Hepatocyte (in vitro differentiated cells): ENCODE measurements at places on chromosomes 7 and 10.
A peak's percentile ranks its signal among the peaks of the same experiment; 100 is the strongest.

- DNase-seq = peak; percentile 58
These were observed 55.0 kb upstream of the VWDE start for GRCh38 chr7:12458520-12459131.

- no peak for DNase-seq
These were observed 11.7 kb upstream of the KIAA1217 start for GRCh38 chr10:24197263-24197662.

GRCh38 chr10:90965720-90966119 lies 44.8 kb upstream of the ANKRD1 start:
- DNase-seq = no peak

DNA sequence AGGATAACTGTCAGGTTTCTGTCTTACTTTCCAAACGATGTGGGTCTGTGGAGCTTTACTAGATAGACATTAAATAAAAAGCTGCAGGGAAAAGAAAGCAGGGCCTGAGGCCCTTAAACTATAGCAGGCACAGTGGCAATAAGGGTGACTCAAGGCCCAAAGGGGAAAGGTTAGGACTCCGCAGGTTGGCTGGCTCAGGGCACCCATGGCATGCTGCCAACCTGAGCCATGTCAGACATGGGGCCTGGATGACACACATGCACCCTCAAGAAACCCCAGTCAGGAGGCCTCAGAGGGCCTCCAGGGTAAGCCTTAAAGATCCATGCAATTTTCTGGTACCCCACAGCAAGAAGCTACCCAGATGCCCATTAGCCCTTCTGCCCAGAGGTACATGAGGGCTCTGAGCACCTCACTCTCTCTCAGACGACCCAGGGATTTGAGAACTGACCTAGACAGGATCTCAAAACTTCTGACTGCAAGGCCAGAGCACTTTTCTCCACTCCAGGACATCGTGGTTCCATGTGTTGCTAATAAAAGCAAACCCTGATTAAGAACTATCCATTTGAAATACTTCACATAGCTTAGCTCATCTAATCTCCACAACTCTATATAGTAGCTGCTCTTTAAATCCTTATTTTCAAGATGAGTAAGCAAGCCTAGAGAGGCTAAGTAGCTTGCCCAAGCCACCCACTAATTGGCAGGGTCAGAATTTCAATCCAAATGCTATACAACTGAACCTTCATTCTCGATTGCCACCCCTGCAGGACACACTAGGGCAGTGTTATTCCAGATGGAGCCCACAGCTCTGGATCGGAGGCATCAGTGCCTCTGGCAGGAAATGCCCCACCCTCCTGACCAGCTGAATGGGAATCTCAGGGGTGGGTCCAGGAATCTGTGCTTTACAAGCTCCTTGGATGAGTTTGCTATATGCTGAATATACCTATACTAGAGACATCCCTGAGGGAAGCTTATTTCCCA lies 132.5 kb upstream of the EFCAB10 start:
- no peak for DNase-seq

DNA sequence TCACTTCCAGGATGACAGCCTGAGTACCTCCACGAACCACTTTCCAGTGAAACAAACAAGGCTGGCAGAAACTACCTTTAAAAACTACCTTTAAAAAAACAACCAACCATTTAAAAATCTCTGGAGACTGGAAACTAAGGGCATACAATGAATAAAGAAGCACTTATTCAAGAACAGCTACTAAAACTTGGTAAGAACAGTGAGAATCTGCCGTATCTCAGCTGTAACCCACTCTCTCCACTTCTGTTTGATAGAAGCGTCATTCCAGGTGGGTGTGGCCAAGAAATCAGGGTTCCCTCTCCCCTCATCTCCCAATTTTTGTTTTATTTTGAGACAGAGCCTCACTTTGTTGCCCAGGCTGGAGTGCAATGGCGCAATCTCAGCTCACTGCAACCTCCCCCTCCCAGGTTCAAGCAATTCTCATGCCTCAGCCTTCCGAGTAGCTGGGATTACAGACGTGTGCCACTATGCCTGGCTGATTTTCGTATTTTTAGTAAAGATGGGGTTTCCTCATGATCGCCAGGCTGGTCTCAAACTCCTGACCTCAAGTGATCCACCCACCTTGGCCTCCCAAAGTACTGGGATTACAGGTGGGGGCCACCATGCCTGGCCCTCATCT lies 158.8 kb upstream of the CHST15 start:
- DNase-seq = no peak

GRCh38 chr10:23324351-23324750 lies 20.2 kb downstream of the C10orf67 start:
- no peak for DNase-seq

GRCh38 chr7:125927556-125927955 lies 997.9 kb upstream of the POT1 start:
- DNase-seq = no peak

- DNase-seq = no peak
These were observed 64.8 kb downstream of the SGCE start for GRCh38 chr7:94591176-94591575.

DNA sequence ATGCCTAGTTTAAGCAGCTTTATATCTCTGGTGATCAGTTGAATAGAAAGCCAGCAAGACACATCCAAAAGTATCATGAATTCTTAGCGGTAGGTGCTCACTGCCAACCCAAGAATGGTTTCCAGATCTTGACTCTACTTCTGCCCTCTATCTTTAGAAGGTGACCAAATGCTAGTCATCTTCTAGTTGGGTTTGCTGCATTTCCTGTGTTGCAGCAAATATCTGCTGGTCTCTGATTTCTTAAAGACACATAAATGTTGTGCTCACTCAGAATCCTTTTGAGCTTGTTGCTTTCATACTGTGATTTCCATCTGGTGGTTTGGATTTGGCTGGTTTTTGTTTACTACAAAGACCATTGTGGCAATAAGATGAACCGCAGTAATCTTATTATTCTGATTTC lies 2.2 kb downstream of the CDC123 start:
- no peak for DNase-seq

GRCh38 chr10:35384265-35384868 lies 48.1 kb downstream of the CCNY start:
- DNase-seq = peak; percentile 23

- DNase-seq = no peak
These were observed 157.3 kb downstream of the SND1 start for GRCh38 chr7:127809261-127809702.

GRCh38 chr7:38327637-38328036 lies 54.2 kb upstream of the TARP start:
- no peak for DNase-seq

GRCh38 chr7:114653364-114654088 lies 238.9 kb downstream of the FOXP2 start:
- peak; percentile 17 for DNase-seq

DNA sequence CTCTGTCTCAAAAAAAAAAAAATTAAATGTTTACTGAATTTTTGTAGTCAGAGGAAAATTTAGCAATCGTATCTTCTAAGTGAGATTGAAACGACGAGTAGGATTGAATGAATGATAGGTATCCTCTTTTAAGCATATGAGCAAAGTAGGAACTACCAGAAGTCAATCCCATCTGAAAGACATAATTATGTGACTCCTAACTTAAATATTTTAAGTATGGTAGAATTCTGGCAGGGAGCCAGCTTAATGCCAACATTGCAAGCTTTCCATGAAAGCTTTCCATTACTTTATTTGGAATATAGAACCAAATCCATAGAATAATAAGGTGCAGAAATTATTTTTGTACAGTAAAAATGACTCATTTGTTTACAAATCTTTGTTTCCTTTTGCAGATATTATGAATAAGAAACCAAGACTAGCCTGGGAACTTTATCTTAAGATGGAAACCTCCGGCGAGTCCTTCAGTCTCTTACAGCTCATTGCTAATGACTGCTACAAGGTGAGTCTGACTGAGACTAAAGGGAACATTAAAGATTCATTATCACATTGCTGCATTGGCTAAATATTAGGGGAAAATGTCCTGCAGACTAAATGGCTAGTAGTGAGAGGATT lies 50.2 kb upstream of the UBN2 start:
- DNase-seq = no peak

DNA sequence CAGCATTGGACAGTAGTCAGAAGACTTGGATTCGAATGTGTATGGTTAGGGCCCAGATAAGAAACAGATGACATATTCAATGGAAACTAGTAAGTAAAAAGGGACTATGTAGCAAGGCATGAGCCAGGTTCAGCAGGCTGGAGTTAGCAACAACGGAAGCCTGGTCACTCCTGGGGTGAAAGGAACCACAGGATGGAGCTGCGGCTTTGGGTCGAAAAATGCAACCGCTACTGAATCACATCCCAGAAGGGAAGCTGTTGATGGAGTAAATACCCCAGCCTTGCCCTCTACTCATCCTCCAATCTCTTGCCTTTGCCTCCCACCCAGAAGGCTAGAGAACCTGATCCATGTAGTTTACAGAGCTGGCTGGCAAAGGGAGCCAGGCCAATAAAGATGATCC lies 37.5 kb upstream of the EGR2 start:
- no peak for DNase-seq

GRCh38 chr7:105943486-105943885 lies 19.6 kb upstream of the CDHR3 start:
- no peak for DNase-seq

GRCh38 chr7:158631574-158632195 lies 44.1 kb upstream of the PTPRN2 start:
- DNase-seq = no peak

- no peak for DNase-seq
These were observed 114.0 kb upstream of the TCF7L2 start for GRCh38 chr10:112835944-112836451.

DNA sequence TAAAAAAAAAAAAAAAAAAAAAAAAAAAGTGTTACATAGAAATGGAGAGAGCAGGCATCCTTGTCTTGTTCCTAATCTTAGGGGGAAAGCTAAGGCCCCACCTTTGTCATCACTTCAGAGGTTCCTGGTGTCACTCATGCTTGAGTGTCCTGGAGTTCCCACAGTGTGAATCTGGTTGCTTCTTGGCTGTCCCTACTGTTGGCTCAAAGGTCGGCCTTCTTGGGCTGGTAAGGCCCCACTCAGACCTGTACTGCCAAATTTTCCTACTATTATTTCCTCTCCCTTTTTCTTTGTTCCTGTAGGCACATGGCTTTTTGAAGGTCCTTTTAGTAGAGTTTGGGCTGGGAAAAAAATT lies 21.5 kb downstream of the OPTN start:
- no peak for DNase-seq

DNA sequence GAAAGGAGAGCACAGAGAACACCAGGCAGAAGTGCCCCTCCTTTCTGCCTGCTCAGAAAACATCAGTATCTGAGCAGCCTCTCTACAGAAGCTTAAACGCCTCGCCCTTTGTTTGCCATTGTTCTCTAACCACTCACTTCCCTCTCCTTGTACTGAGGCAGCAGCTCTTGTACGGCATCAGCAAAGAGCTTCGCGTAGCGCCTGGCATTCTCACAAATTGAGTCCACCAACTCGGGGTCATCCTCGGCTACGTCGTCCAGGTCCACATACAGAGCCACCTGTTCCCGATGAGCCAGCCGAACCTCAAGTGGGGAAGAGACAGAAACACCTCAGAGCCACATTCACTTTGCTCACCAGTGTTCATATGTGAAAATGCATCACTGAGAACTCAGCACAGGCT lies 1.7 kb downstream of the MCM7 start:
- DNase-seq = no peak

GRCh38 chr7:39845006-39845405 lies 105.0 kb upstream of the CDK13 start:
- no peak for DNase-seq

DNA sequence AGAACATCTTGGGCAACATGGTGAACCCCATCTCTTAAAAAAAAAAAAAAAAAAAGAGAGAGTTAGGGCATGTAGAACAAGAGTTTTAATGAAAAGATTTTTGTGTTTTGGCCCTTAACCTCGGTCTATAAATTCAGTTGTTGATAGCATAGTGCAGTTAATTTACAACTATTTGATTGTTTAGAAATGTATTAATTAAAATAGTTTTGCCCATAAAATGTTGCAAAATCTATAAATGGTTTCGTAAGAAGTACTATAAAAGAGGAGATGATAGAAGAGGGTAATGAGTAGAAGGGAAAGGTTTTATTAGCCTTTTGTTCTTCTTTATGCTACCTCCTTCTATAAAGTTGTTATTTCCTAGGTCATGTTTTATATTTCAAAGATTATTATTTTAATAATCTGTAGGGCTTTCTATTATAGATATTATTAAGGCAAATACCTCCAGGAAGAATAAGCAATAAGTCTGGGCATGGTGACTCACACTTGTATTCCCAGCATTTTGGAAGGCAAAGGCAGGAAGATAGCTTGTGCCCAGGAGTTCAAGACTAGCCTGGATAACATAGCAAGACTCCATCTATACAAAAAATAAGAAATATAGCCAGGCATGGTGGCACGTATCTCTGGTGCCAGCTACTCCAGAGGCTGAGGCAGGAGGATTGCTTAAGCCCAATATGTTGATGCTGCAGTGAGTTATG lies 73.3 kb downstream of the MCU start:
- DNase-seq = no peak

DNA sequence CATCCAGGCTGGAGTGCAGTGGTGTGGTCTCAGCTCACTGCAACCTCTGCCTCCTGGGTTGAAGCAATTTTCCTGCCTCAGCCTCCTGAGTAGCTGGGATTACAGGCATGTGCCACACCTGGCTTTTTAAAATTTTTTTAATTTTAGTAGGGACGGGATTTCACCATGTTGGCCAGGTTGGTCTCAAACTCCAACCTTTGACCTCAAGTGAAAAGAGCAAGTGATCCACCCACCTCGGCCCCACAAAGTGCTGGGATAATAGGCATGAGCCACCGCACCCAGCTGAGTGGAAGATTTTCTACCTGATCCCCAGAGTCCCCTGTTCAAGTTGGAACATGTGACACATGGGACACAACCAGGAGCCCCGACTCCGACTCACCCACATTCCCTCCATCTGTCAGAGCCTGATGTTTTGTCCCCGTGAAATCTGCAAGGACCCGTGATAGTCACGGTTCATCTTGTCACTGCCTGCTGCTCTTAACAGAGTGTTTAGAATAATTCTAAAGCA lies 104.5 kb downstream of the SMURF1 start:
- DNase-seq = no peak

DNA sequence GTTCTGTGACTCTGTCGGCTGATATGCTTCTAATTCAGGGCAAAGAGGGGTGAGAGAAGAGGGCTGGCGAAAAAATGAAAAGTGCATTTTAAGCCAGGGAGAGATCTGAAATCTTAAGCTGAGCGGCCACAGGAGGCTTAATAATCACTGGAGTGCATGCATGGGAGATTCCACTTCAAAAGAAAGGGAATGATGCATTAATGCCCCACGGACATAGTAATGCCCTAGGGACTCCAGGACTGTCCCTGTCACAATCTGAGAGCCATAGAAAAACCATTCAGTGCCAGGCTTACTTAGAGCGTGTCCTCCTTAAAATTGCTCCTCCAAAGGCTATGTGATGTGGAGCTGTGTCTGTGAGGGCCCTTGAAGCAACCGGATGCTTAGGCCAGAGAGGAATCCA lies 75.1 kb downstream of the NHLRC2 start:
- DNase-seq = no peak
